Adrenal gland (tissue), 19 donors: ENCODE measurements at places on chromosomes 2 and 18. TPM values are rescaled to one million over a fixed set of nuclear protein-coding genes. Genes with fewer than 3 reads are reported as not detected.
A peak's percentile ranks its signal among the peaks of the same experiment; 100 is the strongest.

- DNase-seq: no peak
These were observed 3.0 kb upstream of the GBX2 start for GRCh38 chr2:236171181-236171679.

DNA sequence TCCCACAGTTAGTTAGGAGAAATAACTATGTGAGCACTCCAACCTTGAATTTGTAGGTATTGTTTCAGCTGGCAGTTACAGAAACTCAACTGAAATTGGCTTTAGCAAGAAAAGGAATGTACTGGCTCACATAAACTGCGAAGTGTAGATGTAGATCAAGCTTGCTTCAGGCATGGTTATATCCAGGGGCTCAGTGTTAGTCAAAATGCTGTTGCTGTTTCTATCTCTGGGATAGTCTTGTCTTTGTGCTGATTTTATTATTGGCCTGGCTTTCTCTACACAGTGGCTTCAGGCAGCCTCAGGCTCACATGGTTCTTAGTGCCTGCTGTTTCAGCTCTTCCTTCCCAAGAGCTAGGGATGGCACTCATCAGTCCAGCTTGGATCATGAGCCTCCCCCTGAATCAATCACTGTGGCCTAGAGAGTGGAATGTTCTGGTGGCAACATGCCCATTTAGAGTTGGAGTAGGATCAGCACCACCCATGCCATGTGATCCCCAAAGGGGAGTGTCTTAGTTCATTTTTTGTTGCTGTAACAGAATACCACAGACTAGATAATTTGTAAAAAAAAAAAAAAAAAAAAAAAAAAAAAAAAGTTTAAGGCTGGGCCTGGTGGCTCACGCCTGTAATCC lies 69.1 kb upstream of the FOXI3 start:
- peak; percentile 15 for DNase-seq

- no peak for DNase-seq
These were observed 78.1 kb downstream of the TWIST2 start for GRCh38 chr2:238925816-238926521.

- no peak for DNase-seq
These were observed 44.7 kb downstream of the MC5R start for GRCh38 chr18:13868501-13869271.

- DNase-seq: no peak
These were observed 54.3 kb upstream of the AGPS start for GRCh38 chr2:177338177-177338721.

The SERPINB11 gene
- not detected for total RNA-seq

The GNLY gene
- total RNA-seq: 2.0 TPM

The USP14 gene
- total RNA-seq: 52.2 TPM

The MERTK gene
- total RNA-seq: 86.0 TPM
